ENCODE measurements at places on chromosomes 16 and 17.

DNA sequence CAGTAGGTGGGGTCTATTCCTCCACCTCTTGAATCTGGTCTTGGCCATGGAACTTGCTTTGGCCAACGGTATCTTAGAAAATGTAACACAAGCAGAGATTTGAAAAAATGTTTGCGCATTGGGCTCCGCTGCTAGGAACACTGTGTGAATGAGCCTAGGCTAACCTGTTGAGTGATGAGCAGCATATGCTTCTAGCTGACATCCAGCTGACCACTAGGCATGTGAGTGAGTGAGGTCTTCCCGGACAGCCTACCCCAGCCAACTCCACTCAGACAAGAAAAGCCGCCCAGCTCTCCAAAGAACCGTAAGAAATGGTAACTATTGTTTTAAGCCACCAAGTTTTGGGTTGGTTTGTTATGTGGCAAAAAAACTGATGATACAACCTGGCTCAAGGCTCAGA is 31.4 kb upstream of the BCO1 start:
- no peak for DNase-seq

DNA sequence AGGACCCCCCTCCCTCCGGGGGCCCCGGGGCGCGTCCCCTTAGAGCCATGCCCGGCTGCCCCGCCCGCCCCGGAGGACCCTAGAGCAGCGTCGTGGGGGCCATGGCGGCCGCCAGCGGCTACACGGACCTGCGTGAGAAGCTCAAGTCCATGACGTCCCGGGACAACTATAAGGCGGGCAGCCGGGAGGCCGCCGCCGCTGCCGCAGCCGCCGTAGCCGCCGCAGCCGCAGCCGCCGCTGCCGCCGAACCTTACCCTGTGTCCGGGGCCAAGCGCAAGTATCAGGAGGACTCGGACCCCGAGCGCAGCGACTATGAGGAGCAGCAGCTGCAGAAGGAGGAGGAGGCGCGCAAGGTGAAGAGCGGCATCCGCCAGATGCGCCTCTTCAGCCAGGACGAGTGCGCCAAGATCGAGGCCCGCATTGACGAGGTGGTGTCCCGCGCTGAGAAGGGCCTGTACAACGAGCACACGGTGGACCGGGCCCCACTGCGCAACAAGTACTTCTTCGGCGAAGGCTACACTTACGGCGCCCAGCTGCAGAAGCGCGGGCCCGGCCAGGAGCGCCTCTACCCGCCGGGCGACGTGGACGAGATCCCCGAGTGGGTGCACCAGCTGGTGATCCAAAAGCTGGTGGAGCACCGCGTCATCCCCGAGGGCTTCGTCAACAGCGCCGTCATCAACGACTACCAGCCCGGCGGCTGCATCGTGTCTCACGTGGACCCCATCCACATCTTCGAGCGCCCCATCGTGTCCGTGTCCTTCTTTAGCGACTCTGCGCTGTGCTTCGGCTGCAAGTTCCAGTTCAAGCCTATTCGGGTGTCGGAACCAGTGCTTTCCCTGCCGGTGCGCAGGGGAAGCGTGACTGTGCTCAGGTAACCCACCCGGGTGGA is 759 bp downstream of the ALKBH5 start:
- peak; percentile 67 for DNase-seq

GRCh38 chr16:66476328-66477027 is 49.4 kb downstream of the BEAN1 start:
- DNase-seq = no peak

- no peak for DNase-seq
Observed at GRCh38 chr17:69485901-69486643, 71.6 kb downstream of the MAP2K6 start.

GRCh38 chr16:50924759-50925545 is 183.1 kb downstream of the CYLD start:
- no peak for DNase-seq

GRCh38 chr16:24784121-24784520 is 54.7 kb downstream of the TNRC6A start:
- no peak for DNase-seq

DNA sequence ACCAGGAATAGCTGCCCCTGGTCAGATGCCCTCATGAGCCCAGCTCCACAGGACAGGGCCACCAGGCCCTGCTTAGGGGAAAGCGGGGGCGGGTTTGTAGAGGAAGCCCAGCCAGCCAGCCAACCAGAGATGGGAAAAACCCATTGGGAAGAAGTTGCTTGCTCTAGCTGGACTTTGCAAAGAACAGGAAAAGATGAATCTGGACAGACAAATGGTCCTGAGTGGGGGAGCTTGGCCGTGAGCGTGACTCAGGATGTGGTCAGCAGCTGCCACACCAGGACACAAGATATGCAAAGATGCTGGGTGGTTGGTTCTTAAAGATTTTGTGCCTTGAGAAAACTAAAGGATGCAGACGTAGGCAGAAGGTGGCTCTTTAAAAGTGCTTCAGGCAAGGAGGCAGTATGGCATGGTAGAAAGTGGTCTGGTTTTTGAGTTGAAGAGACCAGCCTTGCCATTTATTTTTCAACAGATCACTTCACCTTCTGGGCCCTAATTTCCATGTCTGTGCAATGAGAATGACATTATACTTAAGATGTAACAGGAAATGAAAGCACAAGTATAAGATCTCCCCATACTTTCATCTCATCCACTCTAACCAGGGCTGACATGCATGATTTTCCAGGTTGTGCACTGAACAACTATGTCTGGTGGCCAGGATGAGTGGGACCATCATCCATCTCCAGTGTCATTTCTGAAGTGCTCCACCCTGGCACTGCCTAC is 27.8 kb upstream of the HEATR6 start:
- no peak for DNase-seq

- DNase-seq = no peak
Observed at GRCh38 chr17:36127911-36128310, 24.3 kb downstream of the CCL4 start.

DNA sequence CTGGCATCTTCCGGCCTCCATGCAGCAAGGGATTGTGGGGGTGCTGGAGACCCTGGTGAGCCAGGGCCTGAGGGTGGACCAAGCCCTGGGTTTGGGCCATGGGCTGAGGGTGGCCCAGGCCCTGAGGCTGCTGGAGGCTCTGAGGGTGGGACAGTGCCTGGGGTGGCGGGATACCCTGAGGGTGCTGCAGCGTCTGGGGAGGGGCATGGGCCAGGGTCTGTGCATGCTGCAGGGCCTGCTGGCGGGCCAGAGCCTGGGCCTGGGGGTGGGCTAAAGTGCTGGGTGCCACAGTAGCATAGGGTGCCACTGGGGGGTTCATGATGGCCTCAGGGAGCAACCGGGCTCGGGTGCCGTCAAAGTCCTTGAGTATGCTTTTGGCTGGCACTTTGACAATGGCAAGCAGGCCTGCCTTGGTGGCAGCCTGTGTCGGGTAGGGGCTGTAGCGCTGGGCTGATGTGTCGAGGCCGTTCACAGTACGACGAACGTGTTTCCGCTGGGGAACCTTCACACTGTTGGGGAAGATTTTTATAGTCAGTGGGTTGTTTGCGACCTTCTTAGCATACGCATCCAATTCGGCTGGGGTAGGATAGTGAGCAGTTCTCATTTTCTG is 15.6 kb downstream of the TRAF4 start:
- DNase-seq = no peak

DNA sequence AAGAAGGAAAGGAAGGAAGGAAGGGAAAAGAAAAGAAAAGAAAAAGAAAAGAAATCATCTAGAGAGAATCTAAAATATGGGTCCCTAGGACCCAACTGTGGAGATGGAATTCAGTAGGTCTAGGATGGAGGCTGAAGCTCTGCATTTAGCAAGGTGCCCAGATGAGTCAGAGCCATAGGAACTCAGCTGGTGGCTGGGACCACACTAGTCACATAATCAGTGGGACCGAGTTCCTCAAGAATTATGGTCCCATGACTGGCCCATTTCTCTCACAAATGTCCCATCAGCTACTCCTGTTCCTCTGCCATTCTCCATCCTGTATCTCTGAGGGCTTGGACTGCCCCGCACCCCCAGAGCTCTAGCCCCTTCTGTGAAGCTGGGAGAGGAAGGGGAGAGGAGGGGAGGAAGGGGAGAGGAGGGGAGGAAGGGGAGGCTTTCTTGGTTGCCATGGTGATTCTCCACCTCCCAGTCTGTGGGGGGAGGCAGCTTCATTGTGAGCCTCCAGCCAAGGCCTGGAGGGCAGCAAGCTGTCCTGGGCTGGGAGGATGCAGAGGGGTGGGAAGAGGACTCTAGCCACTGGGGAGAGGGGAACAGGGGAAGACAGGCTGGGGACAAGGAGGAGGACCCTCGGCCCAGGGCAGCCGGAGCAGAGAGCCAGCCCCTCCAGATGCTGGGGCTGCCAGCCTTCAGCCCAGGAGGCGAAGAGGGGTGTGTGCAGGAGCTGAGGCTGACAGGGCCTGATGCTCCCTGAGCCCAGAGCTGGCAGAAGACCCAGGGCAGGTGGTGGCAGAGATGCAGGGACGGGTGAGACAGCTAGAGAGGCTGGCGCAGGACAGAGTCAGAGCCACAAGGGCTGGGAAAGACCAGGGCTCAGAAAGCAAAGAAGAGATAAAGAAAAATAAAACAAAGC is 37.8 kb upstream of the LHX1 start:
- DNase-seq = no peak

GRCh38 chr16:13697568-13697967 is 222.4 kb upstream of the ERCC4 start:
- no peak for DNase-seq

- no peak for DNase-seq
Observed at GRCh38 chr16:11692171-11692570, 23.9 kb downstream of the SNN start.

DNA sequence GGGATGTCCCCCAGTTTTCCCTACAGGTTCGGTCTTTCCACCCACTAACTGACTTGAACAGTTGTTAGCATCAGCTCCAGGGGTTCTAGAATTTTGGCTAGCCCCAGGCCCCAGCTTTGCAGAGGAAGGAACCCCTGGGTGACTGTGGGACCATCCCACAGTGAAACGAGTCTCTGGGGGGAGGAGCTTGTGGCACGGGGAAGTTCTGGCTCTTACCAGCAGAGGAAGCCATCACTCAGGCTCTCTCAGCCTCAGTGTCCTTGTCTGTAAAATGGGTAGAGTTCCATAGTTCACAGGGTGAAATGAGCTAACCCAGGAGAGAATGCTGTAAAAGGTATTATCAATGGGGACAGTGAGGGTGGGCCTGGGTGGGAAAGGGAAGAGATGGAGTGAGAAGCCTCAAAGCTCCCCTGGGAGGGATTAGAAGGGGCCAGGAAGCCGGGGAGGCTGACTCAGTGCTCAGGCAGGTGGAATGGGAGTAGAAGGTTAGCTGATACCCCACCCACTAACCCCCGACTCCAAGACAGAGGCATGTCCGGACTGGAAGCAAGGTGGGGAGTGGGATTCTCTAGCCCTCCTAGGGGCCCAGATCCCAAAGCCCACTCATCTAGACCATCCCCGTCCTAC is 30.9 kb upstream of the CDC42EP4 start:
- DNase-seq = no peak

DNA sequence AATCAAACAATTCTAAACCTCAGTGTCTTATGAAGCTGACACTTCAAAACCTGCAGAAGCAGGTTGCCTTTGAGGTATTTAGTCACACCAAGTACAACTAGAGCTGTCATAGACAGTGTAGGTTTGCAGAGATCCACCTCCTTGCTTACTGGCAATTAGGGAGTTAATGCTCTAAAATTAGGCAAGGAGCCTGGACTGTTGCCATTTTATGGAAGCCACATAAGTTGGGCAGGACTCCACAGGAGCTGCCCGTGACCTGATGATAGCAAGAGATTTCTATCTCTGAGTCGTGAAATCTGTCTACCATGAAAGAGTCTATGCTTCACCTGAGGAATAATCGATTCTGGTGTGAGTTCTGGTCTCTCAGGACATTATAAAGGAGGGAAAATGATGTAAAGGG is 8.9 kb downstream of the EME1 start:
- no peak for DNase-seq

- no peak for DNase-seq
Observed at GRCh38 chr17:76268991-76269981, 4.1 kb downstream of the UBALD2 start.

GRCh38 chr16:10081201-10081940 is 100.9 kb downstream of the GRIN2A start:
- DNase-seq = no peak

DNA sequence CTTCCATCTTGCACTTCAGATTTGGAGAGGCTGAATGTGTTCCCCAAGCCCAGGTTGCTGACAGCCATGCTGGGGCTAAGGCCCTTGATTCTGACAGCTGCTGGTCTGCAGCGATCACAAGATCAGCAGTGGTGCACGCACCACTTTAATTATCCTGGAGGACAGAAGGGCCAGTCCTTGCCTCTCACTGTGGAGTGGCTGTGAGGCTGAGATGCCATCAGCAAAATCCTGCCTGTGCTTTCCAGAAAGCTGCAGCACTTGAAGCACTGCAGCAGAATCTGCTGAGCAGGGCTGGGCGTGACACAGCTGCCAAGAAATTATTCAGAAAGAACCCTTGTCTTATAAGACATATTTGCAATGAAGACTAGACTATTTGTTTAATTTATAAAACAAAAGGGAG is 37.1 kb downstream of the NUP93 start:
- DNase-seq = no peak

DNA sequence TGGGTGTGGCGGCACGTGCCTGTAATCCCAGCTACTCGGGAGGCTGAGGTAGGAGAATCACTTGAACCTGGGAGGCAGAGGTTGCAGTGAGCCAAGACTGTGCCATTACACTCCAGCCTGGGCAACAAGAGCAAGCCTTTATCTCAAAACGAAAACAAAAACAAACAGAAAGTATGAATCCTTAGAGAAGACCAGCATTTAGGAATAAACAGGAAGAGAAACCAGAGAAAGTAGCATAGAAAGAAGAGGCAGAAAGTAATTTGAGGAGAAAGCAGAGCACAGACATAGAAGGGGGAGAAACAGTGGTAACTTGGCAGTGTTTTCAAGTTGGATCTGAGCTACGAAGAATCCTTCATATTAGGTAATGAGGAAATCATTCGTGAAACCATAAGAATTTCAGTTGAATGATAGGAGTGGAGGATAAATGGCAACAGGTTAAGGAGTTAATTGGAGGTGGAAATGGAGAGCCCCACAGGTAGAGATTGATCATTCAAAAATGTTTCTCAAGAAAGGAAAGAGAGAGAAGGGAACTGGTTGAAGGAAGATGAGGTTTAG is 9.7 kb upstream of the CCL2 start:
- DNase-seq = no peak
